T-helper 17 cell (primary cell): ENCODE measurements at places on chromosomes 11 and 22. TPM values are rescaled to one million over a fixed set of nuclear protein-coding genes. Genes with fewer than 3 reads are reported as not detected.

GRCh38 chr11:117087446-117087845, 10.8 kb downstream of the SIK3 start:
- DNase-seq = no peak

DNA sequence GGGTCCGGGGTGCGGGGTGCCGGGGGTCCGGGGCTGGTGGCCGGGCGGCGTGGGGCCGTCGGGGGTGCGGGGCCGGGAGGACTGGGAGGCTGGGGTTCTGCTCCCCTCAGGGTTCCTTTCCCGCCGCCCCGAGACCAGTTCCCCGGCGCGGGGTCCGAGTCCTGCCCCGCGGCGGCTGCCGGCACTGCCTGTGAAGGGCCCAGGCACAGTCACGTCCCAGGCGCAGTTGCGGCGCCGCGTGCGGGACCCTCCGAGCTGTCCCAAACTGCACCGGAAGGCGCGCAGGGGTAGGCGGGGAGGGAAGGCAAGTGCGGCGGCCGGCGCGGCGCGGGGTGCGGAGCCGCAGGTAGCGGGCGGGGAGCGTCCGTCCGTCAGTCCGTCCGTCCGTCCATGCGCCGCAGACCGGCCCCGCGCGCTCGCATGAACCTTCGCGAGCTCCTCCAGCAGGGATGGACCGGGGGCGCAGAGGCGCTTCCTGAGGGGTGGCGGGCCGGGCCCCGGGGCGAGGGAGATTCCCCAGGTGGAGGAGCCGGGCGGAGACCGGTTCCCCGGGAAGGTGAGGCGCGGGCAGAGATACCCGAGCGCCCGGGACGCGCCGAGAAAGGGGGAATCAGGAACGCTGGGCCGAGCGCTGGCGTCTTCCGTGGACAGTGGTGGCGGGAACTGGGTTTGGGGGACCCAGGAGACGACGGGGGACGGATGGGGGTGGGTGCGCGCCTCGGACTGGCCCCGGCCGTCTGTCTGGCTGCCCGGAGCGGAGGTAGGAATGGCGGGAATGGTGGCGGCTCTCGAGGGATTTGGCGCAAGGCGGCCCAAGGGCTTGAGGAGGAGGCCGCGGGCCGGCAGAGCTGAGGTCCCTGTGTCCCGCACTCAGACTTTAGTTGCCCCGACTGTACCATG, 3.1 kb upstream of the ADORA2A start:
- DNase-seq = peak; percentile 42

- DNase-seq = no peak
These were observed 103.9 kb downstream of the TENM4 start for GRCh38 chr11:79336797-79337517.

DNA sequence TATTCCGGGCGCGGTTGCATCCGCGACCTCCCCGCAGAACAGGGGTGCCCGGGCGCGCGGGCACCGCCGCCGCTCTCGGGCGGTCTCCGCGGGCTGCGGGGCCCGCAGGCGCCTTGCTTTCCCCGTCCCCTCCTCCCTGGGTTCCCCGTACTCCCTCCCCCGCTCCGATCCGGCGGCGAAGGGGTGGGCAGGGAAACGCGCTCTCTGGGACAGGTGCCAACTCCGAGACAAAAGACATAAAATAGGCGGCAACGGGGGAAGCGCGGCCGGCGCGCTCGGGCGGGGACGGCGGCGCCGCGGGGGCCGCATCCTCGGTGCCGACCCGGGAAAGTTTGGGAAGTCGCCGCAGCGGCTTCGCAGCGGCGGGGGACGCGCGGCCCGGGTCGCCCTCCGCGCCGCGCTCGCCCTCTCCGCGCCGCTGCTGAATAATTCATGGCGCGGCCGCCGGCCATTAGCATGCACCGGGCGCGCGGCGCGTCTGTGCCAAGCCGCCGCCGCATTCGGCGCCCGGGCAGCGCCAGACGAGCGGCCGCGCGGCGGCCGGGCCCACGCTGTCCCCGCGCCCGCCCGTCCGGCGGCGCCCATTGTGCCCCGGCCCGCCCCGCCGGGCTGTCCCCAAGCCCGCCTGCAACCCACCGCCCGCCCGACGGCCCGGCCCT, 78.7 kb upstream of the PPARA start:
- peak; percentile 26 for DNase-seq

- no peak for DNase-seq
These were observed 5.1 kb upstream of the RPS3 start for GRCh38 chr11:75394085-75394840.

DNA sequence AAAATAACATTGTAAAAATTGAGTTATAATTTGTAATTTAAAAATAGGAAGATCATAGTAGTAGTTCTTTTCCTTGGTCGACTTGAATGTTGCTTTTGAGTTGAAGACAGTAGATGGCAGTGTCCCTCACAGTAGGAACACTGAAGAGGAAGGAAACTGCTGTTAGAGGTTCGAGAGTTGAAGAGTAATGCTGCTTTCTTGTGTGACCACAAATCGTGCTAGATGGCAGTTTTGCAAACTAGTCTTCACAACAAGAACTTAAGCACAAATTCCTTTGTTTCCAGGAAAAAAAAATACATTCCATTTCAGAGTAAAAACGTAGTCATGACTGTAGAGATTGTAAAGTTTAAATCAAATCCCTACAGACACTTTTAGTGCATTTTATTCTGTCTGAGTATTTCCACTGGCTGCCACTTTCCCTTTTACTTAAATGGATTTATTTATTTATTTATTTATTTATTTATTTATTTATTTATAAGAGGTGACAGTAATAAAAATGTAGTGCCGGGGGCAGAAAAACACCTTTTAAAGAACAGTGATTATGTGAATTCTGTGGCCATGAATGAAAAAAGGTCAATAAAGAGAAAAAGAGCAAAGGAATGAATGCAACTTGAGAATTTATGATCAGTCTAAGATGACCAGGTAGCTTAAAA, 54.6 kb downstream of the SPECC1L start:
- DNase-seq = no peak

DNA sequence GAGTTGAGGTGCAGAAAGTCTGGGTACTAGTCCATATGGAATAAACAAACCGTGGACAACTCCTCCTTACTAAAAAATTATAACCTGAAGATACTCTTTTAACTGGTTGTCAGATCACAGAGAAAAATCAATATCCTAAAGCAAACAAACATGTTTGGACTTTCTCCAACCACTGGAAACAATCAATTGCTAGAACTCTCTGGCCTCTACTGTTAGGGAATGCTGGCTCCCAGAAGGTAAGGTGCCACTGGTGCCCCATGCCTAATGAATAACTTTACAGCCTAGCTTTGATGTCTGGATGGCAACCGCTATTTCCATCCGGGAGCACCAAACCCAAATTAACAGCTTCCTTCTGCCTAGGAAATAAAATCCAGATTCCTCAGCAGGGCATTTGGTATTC, 74.5 kb downstream of the AMBRA1 start:
- no peak for DNase-seq

- DNase-seq = no peak
These were observed 125.6 kb downstream of the BCR start for GRCh38 chr22:23305922-23306374.

- DNase-seq = no peak
These were observed 83.8 kb upstream of the LARGE1 start for GRCh38 chr22:34004058-34004457.

NXPE2 gene
- not detected for total RNA-seq

APLNR gene
- not detected for total RNA-seq

PYGM gene
- total RNA-seq = 27.1 TPM

ENDOD1 gene
- 22.5 TPM for total RNA-seq

PGR gene
- total RNA-seq = not detected

TRAF6 gene
- 26.2 TPM for total RNA-seq
